MM.1S (cell line): ENCODE measurements at places on chromosomes 12 and 14.

- DNase-seq, result no peak
Observed at GRCh38 chr12:25372002-25372401, 121.3 kb upstream of the KRAS start.

DNA sequence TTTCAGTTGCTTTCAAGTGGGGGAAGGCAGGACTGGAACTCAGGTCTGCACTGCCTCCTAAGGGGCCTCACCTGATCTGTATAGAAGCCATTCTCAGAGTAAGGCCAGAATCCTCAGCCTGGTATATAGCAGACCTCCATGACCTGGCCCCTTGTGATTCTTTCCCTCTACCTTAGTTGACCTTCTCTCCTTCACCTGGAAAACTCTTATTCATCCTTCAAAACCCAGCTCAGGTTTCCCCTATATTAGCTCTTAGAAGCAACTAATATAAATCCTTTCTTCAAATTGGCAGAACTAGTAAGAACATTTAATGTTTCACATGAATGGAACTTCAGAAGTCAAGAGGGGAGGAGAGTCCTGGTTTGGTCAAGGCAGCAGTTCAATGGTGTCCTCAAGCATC is 26.0 kb upstream of the WSCD2 start:
- DNase-seq, result no peak

DNA sequence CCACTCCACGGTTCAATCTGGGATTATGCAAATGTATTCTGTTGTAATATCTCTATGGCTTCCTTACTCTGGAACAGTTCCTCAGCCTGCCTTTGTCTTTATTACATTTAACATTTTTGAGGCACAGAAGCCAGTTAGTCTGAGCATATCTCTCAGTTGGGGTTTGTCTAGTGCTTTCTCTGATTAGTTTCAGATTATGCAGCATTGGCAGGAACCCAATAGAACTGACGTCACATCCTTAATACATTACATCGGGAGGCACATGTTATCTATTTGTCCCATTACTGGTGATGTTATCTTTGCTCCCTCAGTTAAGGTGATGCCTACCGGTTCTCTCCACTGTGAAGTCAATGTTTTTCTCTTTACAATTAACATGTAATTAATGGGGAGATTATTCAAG is 62.4 kb downstream of the PPM1A start:
- DNase-seq, result no peak

DNA sequence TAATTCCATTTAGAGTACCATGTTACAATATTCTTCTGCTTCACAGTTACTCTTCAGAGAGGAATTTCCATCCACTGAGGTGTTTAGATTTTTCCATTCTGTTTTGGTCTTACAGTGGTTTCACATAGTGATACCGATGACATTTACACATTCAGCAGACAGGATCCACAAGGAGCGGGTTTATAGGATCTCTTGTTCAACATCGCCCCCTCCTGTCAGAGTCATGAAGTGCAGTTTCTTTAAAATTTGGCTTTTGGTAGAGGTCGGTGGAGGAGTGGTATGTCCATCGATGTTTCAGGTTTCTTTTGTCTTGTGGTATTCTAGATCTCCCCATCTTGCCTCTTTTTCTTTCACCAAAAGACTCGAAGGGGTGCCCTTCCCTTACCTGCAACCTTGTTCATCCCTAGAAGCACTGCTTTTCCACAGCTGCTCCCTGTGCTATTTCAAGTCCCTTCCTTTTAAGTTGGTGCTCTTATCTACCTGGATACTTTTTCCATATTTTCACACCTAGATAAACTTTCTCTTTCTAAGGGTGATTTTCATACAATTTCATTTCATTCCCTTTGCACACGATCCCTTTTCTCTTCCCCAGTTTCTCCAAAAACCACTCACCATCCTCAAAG is 181.3 kb downstream of the ITPR2 start:
- peak; percentile 32 for DNase-seq

GRCh38 chr12:96409731-96410130 is 9.5 kb upstream of the CDK17 start:
- DNase-seq, result no peak

- DNase-seq, result no peak
Observed at GRCh38 chr12:116784238-116784612, 46.1 kb downstream of the RNFT2 start.

DNA sequence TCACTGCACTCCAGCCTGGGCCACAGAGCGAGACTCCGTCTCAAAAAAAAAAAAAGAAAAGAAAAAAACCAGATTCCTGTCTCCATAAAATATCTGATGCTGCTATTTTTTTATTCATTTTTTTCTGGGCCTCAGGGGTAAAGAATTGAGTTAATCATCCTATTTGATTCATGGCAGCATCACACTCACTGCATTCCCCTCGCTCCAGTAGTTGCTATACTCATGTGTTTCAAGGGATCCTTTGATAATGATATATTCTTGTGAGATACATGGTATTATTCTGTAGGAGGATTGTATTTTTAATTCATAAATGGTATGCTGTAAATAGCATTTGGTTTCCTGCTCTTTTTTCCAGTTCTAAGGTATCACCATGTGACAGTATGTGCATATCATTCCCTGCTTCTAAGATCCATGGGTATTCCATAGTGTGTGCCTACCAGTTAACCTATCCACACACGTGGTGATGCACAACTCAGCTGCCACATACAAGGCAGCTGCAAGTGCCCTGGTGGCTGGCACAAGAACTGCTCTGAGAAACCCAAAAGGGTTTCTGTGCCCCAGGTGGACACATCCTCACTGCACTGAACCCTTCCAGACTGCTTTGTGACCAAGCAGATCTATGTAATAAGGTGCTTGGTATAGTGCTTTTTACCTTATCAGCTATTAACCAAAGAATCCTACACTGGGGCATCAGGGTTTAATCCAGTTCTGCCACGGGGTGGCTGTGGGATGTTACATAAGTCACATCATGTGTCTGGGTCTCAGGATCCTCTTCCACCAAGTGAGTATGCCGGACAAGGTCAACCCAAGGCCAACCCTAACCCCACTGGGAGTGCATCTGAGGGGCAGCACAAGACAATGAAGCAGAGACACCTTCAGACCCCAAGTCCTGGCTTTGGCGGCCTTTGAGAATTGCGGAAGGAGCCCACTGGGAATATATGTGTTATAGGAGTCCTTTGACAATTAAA is 74.6 kb downstream of the ZFP36L1 start:
- no peak for DNase-seq

DNA sequence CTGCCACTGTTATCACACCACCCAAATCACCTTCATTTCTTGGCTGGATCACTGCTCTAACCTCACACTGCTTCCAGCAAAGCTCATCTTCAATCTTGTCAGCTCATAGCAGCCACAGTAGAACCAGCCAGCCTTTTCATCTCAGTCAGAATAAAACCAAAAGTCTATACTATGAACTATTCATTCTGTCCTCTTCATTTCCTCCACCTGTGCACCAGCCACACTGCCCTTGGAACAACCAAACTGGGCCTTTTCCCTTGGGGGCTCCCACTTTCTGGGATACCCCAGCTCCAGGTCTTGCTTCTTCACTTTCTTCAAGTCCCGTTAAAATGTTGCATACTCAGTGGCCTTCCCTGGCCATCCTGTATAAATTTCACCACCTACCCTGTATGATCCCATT is 234.4 kb upstream of the DAAM1 start:
- no peak for DNase-seq

GRCh38 chr14:61128382-61129167 is 147.5 kb downstream of the SLC38A6 start:
- DNase-seq, result no peak

DNA sequence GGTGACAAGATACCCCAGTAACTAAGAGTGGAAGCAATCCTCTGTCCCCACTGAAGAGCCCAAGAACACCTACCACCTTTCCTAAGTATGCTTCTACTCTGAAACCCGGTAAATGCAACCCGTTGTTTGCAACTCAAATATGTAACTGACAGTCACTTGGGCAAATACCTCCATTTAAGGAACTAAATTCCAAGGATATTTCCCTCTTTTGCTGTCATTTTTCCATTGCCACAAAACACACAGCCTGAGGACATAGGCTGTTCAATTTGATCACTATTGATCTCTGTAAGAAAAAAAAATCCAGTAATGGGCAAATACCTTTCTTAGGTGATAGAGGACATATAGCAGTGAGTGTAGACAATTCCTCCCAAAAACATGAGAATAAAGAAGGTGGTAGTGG is 6.6 kb upstream of the PHLDA1 start:
- no peak for DNase-seq

GRCh38 chr12:67988601-67989021 is 636 bp upstream of the IFNG-AS1 start:
- peak; percentile 84 for DNase-seq

GRCh38 chr12:62379026-62379722 is 87.5 kb upstream of the MON2 start:
- DNase-seq, result no peak

DNA sequence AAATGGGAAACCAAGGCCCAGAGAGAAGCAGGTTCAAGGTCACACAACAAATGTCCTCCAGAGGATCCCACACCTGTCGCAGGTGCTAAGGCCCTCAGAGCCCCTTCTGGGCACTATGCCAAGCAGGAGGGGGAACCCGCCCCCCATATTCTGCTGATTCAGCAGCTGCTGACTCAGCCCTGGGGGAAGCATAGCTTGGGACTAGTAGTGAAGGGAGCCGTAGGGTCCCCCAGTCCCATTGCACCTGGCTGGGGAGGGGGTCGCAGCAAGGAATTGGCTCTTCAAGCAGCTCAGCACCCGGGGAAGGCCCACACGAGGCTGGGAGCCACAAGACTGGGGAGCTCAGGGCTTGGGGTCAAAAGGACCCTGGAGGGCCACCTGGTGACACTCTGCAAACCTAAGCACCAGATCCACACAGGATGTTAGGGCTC is 1.0 kb downstream of the RASAL1 start:
- no peak for DNase-seq

- no peak for DNase-seq
Observed at GRCh38 chr12:124537525-124538193, 29.8 kb downstream of the NCOR2 start.

DNA sequence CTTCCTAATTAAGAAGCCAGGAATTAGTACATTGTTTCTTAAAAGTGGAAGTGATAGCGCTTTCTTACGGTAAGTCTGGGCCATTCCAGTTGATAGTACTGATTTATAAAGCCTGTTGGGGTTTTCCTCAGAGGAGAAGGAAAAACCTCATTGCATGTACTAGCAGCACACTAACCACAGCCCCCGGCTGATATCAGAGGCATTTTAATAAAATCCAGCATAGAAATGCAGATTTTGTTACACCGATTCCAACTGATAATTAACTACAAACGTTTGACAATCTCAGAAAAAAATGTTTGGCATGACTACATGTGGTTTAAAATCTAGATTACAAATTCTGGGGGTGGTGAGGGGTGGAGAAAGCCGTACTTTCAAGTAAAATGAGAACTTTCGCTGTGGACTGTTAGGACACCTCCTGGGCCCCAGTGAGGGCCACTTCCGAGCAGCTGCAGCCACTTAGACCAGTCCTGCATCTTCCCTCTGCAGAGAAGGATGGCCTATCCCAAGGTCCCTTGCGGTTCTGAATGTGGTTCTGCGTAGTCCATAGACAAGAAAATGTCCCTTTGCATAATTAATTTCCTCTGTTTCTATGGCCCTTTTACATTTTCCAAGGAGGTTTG is 374.4 kb downstream of the NUAK1 start:
- no peak for DNase-seq

DNA sequence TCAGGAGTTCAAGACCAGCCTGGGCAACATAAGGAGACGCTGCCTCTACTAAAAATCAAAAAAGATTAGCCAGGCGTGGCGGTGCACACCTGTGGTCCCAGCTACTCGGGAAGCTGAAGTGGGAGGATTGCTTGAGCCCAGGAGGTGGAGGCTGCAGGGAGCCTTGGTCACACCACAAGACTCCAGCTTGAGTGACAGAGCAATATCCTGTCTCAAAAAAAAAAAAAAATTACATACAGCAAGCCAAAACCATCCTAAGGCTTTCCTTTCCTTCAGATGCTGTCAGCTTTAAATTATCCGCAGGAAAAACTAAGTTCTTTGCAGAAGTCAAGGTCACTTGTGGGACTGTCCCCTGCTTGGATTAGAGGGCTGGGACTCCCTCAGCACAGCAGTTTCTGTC is 1.3 kb downstream of the CS start:
- no peak for DNase-seq

DNA sequence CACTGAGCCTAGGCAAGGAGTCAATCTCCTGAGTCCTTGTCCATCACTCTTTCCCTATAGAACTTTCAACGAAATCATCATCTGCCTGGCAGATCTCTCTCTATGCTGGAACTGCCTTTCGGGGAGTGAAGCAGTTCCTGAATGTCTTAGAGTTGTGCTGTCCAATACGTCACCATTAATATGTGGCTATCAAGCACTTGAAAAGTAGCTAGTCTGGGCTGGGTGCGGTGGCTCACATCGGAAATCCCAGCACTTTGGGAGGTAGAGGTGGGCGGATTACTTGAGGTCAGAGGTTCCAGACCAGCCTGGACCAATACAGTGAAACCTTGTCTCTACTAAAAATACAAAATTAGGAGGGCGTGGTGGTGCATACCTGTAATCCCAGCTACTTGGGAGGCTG is 35.1 kb downstream of the NRDE2 start:
- no peak for DNase-seq

DNA sequence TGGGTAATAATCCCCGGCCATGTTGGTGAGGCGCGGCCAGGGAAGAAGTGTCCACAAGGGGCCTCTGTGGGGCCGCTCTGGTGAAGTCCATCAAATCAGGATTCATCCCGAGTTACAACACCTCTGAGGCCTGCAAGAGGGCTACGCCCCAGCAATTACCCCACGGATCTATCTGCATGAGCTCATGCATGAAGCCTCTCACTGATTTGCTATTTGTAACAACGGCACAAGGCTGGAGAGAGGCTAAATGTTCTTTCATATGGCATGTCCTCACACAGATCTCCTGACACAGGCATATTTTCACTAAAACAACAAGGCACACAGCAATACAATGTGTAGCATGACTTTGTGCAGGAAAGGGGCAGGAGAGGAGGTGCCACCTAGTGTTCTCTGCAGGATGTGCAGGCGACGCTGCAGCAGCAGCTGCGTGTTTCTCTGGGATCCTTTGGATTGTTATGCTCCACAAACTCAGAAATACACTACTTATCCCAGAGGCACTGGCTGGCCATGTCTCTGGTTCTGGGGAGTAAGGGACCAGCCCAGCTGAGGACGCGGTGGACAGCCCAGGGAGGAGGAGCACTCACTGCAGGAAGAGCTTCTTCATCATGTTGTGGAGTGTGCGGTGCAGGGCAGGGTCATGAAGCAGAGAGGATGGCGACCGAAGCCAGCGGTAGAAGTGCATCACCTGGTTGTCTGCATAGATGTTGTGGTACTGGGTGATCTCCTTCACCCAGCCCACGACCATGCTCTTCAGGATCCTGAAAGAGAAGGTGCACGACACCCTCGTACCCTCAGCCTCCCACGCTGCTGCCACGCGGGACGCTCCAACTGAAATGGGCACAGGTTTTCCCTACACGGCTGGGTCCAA is 20.2 kb downstream of the P2RX2 start:
- DNase-seq, result no peak

- no peak for DNase-seq
Observed at GRCh38 chr12:28164644-28165275, 25.5 kb upstream of the CCDC91 start.

- no peak for DNase-seq
Observed at GRCh38 chr12:13238204-13238603, 41.7 kb downstream of the EMP1 start.
